ENCODE measurements at places on chromosomes 3 and 15.

DNA sequence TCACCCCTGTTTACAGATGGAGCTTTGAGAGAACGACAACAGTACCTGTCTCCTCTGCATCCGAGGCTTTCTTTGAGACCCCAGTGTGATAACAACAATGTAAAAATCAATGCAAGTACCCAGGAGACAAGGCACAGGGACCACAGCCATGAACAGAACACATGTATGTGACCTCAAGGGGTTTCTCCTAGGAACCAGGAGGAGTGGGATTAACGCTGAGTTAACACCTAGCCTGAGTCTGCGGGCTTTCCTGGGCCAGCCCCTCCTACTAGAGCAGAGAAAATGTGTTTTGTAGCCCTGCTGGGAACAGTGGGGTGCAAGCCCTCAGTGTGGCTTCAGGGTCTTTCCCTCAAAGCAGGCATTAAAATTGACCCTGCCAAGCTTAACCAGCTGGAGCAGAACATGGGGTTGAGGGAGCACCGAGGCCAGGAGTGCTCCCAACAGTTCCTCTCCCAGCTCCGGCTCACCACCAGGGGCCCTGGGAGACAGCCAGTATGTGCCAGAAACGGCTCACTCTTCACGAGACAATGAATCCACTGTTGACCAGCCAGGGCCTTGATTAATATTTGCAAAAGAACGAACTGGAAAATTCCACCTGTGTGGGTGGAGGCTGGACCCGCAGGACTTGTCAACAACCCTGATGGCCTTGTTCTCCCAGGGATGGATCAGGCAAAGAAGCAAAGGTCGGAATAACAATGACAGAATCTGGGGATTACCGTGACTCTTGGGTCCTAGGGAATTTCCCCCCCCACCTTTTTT lies 3.6 kb downstream of the CHDH start:
- no peak for ATAC-seq

GRCh38 chr15:78037779-78038305 lies 39.7 kb downstream of the TBC1D2B start:
- no peak for ATAC-seq

- ATAC-seq = no peak
These were observed 381.9 kb downstream of the ERC2 start for GRCh38 chr3:56086355-56086754.

DNA sequence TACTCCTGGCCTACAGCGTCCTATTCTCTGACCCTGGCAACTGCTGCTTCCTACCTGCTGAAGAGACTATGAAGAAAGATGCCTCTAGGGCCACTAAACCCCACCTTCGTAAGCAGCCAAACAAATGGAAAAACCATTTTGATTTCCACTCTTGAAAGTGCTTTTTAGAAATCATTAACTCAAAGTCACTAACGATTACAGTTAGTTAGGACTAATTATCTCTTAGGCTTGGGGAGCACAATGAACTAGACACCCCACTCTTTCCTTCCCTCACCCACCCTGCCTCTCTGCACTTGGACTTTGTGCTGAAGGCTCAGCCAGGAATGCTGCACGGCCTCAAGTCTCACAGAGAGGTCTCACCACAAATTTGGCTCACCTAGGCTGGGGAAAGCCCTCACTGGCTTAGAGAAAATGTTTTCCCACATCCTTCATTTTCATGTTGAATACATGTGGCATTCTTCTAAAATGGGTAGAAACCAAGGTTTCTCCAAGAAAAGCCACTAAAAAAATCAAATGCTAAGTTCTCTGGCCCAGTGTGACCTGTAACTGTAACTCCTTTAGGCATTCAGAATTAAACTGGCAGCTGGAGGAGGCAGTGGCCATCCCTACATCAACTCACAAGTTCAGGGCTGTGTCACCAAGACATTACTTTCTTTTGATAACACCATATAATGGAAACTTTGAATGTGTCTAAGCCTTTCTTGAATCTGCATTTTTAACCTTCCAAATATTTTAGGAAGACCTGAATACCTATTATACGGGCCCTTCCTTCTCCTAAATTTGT lies 47.1 kb downstream of the NPTN start:
- no peak for ATAC-seq

DNA sequence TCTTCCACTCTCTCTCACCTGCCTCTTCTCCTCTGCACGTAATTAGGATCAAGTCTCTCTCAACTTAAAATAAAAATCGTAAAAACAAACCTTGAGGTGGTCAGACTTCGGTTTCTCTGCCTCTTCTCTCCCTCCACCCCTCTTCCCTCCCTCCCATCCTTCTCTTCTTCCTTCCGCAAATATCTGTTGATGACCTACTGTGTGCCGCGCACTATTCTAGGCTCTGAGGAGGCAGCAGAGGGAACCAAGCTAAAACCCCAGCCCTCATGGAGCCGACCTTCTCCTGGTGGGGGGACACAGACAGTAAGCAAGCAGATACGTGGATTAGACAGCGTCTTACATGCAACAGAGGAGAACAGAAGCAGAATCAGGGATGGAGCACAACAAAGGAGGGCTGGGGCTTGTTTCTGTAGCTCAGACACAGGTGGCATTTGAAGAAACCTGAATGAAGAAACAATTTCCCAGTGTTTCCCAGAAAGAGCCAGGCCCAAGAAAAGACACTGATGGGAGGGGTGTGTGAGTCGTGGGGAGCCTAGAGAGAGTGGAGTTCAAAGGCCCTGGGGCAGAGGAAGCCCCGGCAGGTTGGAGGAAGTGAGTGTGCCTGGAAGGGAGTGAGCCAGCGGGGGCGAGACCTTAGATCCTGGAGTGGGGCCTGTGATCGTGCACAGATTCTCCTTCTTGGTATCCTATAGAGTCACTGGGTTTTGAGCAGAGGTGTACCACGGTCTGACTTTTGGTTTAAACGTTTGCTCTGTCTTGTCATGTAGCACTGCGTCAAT lies 80.5 kb downstream of the TOP2B start:
- no peak for ATAC-seq

DNA sequence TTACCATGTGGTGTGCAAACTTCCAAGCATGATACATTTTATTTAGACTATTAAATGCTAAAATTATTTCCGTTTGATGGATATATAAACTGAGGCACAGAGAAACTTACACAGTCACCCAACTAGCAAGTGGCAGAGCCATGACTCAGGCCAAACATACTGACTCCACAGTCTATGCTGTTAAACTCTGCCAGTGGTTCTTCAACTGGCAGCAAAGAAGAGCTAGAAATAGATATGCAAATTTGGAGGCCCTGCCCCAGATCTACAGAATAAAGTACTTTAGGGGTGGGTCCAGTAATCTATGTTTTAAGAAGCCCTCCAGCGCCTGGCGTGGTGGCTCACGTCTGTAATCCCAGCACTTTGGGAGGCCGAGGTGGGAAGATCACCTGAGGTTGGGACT lies 400.0 kb downstream of the FOXP1 start:
- ATAC-seq = no peak

GRCh38 chr3:49606427-49606826 lies 52.1 kb downstream of the BSN start:
- ATAC-seq = no peak

DNA sequence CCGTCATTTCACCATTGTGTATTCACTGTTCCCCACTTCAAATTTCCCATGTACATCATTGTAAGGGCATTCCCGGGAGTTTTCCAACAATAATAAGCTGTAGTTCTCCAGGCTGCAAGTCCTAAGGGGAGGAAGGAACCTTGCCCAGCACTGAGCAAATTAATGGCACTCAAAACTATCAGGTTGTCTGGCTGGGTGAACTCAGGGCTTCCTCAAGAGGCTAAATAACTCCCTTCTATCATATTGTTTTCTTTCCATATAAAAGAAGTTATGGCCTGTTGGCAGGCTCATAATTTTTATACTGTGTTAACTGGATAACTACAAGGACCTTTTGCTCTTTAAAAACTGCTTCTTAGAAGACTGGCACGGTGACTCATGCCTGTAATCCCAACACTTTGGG lies 71.4 kb downstream of the SEMA6D start:
- no peak for ATAC-seq

DNA sequence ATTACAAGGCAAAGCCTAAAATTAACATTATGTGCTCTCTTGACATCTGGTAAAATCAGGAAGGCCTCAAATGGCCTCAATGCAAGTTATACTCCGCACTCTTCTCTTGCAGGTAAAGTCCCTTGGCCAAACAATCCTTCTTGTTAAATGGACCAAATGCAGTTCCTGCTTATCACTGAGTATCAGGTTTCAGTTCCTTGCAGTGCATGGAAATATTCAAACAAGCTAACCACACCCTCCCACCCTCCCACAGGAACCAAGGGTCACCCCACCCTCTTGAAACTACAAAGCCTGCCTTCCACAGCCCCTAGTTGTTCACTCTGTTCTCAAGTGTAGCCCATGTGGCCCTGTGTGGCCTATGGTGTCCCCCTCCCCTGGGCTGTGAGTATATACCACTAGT lies 171.9 kb upstream of the CADPS start:
- ATAC-seq = no peak

- no peak for ATAC-seq
These were observed 208.5 kb upstream of the LINGO1 start for GRCh38 chr15:77840991-77841775.

DNA sequence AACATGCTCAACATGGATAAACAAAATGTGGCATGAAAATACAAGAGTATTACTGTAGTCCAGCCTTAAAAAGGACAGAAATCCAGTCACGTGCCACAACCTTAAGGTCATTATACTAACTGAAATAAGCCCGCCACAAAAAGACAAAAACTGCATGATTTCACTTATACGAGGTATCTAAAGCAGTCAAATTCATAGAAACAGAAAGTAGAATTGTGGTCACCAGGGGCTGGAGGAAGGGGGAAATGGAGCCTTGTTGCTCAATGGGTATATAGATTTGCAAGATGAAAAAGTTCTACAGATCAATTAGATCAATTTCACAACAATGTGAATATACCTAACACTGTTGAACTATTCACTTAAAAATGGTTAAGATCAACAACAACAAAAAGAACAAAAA lies 7.4 kb downstream of the GLB1 start:
- ATAC-seq = peak; percentile 67

DNA sequence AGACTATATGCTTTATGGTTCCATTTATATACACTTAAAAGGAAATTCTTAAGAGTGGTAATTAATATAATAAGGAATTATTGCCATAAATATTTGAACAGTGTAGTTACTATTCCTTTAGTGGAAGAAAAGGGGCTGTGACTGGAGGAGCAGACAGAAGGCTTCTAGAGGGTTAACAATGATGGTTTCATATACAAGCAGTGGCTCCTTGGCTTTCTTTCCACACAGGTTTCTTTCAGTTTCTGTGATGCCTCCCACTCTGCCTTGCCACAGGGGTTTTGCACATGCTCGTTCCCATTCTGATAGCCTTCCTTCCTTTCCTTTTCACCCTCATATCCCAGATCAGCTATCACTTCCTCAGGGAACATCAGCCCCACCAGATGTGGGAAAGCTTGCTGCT lies 108.8 kb upstream of the LYSMD4 start:
- ATAC-seq = no peak

GRCh38 chr3:147269907-147270306 lies 136.4 kb downstream of the ZIC4 start:
- no peak for ATAC-seq

DNA sequence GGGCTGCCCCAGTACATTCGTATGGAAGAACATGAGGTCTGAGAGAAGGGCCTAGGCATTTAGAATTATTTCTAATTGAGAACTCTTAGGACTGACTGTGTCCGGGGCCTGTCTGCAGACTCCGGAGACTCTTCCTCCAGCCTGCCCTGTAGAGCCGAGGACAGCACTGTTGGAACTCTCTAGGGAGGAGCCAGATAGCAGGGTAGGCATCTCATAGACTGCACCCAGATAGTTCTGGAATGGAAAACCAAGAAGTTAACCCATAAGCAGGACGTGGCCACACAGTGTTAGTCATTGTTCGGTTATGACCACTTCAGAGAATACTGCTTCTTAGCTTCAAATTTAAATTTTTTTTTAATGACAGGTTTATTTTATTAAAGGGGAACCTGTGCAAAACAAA lies 59.5 kb downstream of the SNRK start:
- peak; percentile 83 for ATAC-seq

DNA sequence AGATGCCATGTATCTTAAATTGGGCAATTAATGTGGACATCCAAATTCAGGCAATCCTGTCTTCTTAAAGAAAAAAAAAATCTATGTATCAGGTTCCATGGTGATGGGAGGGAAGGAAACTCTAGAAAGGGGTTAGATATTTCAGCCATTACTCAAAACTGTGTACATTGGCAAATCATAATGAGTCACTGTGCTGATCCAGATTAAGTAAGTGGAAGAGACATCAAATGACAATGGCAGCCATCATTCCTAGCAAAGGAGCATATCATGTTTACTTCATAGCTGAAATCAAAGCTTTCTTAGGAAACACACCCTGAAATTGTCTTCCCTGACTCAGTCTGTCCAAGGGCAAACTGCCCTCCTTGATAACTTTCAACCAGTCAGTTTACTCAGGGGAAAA lies 713.3 kb upstream of the GBE1 start:
- no peak for ATAC-seq

GRCh38 chr3:173411375-173411973 lies 13.9 kb downstream of the NLGN1 start:
- ATAC-seq = no peak

- ATAC-seq = no peak
These were observed 49.9 kb downstream of the BTD start for GRCh38 chr3:15651396-15651795.

GRCh38 chr3:51937014-51937413 lies 4.7 kb downstream of the RRP9 start:
- no peak for ATAC-seq

DNA sequence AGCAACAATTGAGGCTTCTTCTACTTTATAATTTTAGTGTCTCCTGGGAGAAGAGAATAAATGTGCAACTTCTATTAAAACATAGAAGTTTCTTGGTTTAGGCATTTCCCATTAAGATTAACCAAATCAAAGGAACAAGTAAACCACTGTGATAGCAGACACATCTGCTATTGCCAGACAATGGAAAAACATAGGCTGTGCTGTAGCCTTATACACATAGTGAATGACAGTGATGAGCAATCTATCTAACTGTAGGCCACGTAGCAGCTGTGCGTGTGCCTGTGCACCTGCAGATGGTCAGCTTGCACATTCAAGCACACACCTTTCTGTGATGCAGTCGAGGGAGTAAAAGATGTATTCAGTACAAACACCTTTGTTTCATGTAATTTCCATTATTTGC lies 32.7 kb downstream of the GNB4 start:
- no peak for ATAC-seq

DNA sequence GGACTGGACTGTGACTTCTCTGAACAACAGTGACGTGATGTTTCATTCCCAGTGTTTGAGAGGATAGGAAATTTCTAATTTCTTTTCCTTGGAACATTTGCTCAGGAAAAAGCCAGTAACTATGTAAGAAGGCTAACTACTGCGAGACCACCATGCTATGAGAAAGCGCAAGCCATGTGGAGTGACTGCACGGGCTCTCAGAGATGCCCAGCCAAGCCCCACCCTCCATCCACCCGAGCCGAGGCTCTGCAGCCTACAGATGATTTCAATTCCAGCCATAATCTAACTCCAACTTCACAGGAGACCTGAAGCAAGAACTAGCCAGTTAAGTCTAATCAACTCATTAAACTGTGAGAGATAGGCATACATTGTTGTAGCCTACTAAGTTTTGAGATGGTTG lies 124.3 kb downstream of the GREM1 start:
- no peak for ATAC-seq

GRCh38 chr3:192819001-192819569 lies 91.7 kb upstream of the FGF12 start:
- peak; percentile 78 for ATAC-seq

GRCh38 chr15:58518626-58519025 lies 86.8 kb downstream of the LIPC start:
- no peak for ATAC-seq

All from activated CD4-positive, CD25-positive, alpha-beta regulatory T cell treated with anti-CD3 and anti-CD28 coated beads, Interleukin-2, amount 50 U/mL, for 24 hours (primary cell).